IMR-90 (cell line): ENCODE measurements at places on chromosomes 2 and 18. TPM values are rescaled to one million over a fixed set of nuclear protein-coding genes. Genes with fewer than 3 reads are reported as not detected.

Gene CROCC2
- total RNA-seq = not detected in 2 replicates

Gene GPR39
- total RNA-seq = 7.2 and 9.0 TPM in 2 replicates

Gene LYPD6
- 0.90 and 1.4 TPM in 2 replicates for total RNA-seq

Gene ABHD1
- total RNA-seq = not detected in 2 replicates
